T-helper 1 cell treated with Interleukin-12 subunit alpha and Interleukin-12 subunit beta and Interleukin-4 antibody, amounts not matched to agents 30 ng/mL and 1 ng/mL, for 36 hours (primary cell): ENCODE measurements at places on chromosomes 3 and 15. TPM values are rescaled to one million over a fixed set of nuclear protein-coding genes. Genes with fewer than 3 reads are reported as not detected.

Gene CASR
- total RNA-seq = not detected in 2 replicates

Gene ACVR2B
- 6.4 and 7.5 TPM in 2 replicates for total RNA-seq

Gene CADPS
- not detected in 2 replicates for total RNA-seq

Gene THRB
- total RNA-seq = not detected in 2 replicates
